ENCODE measurements at places on chromosomes 4 and X. TPM values are rescaled to one million over a fixed set of nuclear protein-coding genes. Genes with fewer than 3 reads are reported as not detected.

The TIGD2 gene
- 5.7 TPM for total RNA-seq

The ZNF630 gene
- total RNA-seq = 2.2 TPM

The RNF150 gene
- 4.8 TPM for total RNA-seq

The ZNF595 gene
- total RNA-seq = 22.5 TPM

The NUDT6 gene
- 4.9 TPM for total RNA-seq

The SUPT20HL2 gene
- not detected for total RNA-seq

The FGB gene
- not detected for total RNA-seq

The SCFD2 gene
- total RNA-seq = 10.2 TPM

The PARM1 gene
- 5.2 TPM for total RNA-seq

The F11 gene
- 0.99 TPM for total RNA-seq

DNA sequence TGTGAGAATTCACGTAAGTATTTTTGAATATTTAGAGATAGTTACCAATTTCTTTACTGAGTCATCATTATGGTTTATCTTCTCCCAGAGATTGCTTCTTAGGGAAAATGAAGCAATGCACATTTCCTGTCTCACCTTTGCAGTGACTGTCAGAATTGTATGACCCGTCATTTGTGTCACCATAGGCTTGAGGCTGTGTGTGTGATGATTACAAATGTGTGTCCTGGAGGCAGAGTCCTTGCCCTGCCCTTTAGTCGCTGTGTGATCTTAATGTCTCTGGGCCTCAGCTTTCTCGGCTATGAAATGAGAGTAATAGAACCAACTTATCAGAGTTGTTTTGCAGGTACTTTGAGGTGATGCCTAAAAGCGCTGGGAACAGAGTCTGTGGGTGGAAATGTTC lies 13.9 kb downstream of the HCCS start:
- DNase-seq = no peak

GRCh38 chr4:47271291-47271690 lies 192.2 kb downstream of the COMMD8 start:
- no peak for DNase-seq

GRCh38 chrX:96440941-96441340 lies 243.7 kb upstream of the DIAPH2 start:
- DNase-seq = no peak

DNA sequence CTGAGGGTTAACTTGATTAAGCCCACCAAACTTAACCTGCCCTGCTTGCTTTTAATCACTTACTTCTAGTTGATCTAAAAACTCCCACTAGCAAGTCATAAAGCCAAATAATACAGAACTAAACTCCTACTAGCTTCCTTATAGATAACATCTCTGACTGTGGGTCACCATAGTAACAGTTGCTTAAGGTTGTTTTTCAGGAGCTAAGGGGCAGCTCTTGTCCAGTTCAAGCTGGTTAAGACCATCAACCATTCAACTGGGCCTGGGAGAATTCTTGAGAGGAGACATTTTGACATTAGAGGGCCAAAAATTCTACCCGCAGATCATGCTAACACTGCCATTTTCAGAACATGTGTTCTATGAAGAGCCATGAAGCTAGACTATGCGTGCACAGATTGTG lies 67.0 kb downstream of the UCHL1 start:
- no peak for DNase-seq

- DNase-seq = no peak
Observed at GRCh38 chr4:101914761-101915160, 124.2 kb downstream of the BANK1 start.

GRCh38 chrX:154032653-154033052 lies 13.0 kb upstream of the IRAK1 start:
- DNase-seq = no peak

DNA sequence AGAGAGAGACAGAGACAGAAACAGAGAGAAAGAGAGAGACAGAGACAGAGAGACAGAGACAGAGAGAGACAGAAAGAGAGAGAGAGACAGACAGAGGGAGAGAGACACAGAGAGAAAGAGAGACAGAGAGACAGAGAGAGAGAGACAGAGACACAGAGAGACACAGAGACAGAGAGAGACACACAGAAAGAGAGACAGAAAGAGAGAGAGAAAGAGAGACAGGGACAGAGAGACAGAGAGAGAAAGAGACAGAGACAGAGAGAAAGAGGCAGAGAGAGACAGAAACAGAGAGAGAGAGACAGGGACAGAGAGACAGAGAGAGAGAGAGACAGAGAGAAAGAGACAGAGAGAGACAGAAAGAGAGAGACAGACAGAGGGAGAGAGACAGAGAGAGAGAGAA lies 52.9 kb downstream of the CRLF2 start:
- DNase-seq = no peak

DNA sequence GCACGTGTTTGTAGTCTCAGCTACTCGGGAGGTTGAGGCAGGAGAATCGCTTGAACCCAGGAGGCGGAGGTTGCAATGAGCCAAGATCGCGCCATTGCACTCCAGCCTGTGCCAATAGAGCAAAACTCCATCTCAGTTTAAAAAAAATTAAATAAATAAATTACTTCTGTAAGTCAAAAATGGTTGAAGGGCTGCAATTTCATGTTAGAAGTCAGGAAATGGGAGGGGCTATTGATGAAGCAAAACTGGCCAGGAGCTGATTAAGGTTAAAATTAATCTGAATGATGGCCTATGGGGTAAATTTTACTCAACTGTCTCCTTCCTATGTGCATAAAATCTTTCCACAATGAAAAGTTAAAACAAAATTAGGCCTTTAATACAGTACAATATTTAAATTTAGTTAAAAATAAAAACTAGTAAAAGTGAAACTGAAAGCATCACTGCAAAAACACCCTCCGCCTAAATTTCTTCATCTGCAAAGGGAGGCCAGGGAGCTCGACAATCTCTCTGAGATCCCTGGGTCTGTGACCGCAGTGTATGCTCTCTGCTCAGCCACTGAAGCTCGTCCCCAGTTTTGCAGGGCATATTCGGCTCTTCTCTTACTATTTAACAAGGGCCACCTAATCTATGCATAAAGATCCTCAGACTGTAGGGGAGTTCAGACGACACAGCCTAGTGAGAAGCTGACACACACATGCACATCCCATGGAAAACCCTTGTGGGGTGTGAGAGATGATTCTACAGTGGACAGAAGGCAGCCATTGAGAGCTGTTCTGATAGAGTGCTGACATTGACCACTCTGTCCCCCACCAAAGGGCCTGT lies 57.2 kb downstream of the IRF2 start:
- no peak for DNase-seq

DNA sequence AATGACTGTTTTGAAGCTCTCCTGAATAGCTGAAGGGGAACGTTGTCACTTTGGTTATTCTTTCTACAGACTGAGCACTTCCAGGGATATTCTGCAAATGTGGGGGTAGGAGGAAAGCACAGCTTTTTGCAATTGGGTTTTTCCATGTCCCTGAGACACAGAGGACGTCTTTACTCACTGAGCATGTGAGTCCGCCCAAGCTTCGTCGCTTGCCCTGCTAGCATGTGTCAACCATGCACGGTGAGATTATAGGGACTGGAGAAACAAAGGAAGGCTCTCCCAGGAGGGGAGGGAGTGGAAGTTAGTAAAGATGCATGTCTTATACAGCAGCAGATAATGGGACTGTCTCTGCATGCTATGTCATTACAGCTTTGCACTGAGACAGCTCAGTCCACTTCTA lies 111.5 kb upstream of the SFRP2 start:
- DNase-seq = no peak

- DNase-seq = no peak
Observed at GRCh38 chr4:153521999-153522801, 56.0 kb downstream of the TMEM131L start.

- DNase-seq = no peak
Observed at GRCh38 chrX:48487362-48487798, 11.4 kb downstream of the FTSJ1 start.

- no peak for DNase-seq
Observed at GRCh38 chr4:55902677-55903076, 46.1 kb upstream of the CEP135 start.

GRCh38 chr4:140743194-140743931 lies 12.8 kb downstream of the TBC1D9 start:
- DNase-seq = no peak

- no peak for DNase-seq
Observed at GRCh38 chrX:9324676-9325075, 140.2 kb upstream of the TBL1X start.

DNA sequence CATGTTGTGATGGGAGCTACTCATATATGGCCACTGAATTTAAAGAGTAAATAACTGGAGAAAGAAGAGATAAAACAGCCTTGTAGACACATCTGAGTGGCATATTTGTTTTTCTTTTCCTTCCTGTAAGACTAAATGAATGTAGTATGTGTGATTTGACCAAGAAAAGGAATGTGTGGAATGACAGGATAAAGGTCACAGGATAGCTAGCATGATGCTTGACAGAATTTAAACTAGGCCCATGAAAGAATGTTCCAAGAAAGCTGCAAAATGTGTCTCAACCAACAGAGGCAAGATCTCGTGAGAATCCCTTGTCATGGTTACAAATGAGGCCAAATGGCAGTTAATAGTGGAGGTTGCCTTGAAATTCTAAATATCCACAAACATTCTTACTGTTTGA lies 137.0 kb downstream of the KCNIP4 start:
- no peak for DNase-seq

- DNase-seq = no peak
Observed at GRCh38 chrX:44913656-44914531, 40.9 kb downstream of the KDM6A start.

DNA sequence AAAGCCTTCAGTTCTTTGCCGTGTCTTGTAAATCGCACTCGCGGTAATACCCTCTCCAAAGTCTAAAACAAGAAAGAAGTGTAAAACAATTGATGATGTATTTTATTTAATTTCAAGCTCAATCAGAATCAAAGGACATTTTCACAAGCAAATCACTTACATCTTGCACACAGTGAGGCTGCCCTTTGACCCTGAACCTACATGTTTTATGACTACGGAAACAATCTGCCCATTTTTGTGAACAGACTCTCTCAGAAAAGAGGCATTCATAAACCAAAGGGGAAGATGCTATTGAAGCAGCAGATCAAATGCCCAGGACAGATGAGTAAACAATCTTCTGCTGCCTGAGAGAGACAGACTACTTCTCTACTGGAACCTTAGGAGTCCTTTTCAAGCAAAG lies 76.0 kb upstream of the DDX60 start:
- DNase-seq = no peak

DNA sequence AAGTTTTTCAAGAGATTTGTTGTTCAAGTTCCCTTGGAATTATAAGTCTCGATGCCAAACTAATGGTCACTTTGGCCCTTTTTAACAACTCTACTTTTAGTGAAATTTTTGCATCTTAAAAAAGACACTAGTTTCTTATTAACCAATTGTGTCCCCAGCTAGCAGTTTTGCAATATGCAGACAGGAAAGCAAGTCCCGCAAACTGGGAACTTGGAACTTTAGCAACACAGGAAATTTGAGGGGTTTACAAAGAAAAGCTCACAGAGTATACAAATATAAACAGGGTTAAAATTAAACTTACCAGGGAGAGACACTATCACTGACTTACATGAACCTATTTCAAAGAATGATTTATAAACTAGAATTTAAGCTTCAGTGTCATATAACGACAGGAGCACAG lies 137.9 kb downstream of the ANK2 start:
- DNase-seq = no peak

- DNase-seq = no peak
Observed at GRCh38 chrX:50996930-50997329, 86.4 kb downstream of the BMP15 start.

GRCh38 chr4:151484396-151485102 lies 75.6 kb downstream of the FHIP1A start:
- DNase-seq = peak; percentile 53

- no peak for DNase-seq
Observed at GRCh38 chr4:6221301-6221850, 21.0 kb upstream of the JAKMIP1 start.

DNA sequence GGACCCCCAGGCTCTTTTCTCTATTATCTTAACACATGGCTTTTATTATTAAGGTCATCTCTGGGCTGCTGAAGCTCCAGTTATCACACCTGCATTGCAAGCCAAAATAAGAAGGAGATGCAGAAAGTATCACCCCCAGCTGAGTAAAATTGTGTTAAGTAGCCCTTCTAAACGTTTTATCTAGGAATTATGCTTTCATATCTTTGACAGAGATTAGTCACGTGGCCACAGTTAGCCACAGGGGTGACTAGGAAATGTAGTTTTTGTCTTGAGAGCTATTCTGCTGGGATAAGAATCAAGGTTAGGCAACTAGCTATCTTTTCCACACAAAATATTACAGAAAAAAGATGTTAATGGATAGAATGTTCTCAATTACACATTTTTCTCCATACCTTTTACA lies 102.1 kb downstream of the ANXA3 start:
- DNase-seq = no peak

- no peak for DNase-seq
Observed at GRCh38 chr4:64368741-64369140, 40.5 kb downstream of the TECRL start.

GRCh38 chr4:25856756-25857155 lies 6.0 kb downstream of the SEL1L3 start:
- no peak for DNase-seq

GRCh38 chrX:40068048-40068447 lies 29.7 kb downstream of the BCOR start:
- DNase-seq = no peak

- no peak for DNase-seq
Observed at GRCh38 chr4:47406408-47406807, 57.1 kb downstream of the COMMD8 start.

GRCh38 chr4:164095313-164096110 lies 601.0 kb downstream of the TMA16 start:
- DNase-seq = no peak

GRCh38 chr4:5511791-5512190 lies 196.6 kb downstream of the EVC2 start:
- DNase-seq = no peak

Data from H1 (cell line).